A172 (cell line): ENCODE measurements at places on chromosomes 1 and 21. TPM values are rescaled to one million over a fixed set of nuclear protein-coding genes. Genes with fewer than 3 reads are reported as not detected.

The LINGO4 gene
- not detected in 2 replicates for total RNA-seq

The ENTREP3 gene
- 10.7 and 11.4 TPM in 2 replicates for total RNA-seq

GRCh38 chr1:17333081-17333480 is 25.1 kb downstream of the PADI4 start:
- DNase-seq: no peak

- DNase-seq: no peak
These were observed 15.5 kb downstream of the SSBP3 start for GRCh38 chr1:54390655-54391054.

DNA sequence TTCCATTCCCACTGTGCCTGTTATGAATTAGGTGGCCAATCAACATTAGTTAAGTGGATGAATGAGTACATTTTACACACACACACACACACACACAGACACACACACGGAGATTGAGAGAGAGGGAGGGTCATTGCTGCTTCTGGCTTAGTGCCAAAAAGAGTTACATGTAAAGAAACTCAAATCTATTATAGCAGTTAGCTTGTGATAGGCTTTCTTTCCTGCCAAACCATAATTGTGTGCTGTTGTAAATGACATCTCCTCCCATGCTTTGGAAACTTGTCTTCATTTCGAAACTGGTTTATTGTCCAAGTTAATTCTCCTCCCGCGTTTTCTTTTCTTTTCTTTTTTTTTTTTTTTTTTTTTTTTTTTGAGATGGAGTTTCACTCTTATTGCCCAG is 1.4 kb upstream of the MT1HL1 start:
- no peak for DNase-seq

DNA sequence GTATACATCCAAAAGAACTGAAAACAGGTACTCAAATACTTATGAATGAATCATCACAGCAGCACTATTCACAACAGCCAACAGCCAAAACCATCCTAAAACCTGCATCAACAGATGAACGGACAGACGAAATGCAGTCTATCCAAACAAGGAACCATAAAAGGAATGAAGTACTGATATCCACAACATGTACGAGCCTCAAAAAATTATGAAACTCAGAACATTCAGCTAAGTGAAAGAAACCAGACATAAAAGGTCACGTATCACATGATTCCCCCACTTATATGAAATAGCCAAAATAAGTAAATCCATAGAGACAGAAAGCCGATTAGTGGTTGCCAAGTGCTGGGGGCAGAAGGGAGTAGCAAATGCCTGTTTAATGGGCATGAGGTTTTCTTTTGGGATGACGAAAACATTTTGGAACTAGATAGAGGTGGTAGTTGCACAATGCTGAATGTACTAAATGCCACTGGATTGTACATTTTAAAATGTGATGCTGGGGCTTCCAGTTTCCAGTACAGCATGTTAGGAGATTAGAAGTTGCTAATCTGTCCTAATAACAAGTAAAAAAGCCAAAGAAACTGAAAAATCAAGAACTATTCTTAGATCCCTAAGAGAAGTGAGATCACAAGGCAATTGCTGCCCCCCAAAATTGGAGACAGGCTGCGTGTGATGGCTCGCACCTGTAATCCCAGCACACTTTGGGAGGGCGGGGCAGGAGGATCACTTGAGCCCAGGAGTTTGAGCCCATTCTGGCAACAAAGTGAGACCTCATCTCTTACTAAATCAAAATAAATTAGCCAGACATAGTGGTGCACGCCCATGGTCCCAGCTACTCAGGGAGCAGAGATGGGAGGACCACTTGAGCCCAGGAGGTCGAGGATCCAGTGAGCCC is 25.3 kb downstream of the CLSTN1 start:
- DNase-seq: no peak

DNA sequence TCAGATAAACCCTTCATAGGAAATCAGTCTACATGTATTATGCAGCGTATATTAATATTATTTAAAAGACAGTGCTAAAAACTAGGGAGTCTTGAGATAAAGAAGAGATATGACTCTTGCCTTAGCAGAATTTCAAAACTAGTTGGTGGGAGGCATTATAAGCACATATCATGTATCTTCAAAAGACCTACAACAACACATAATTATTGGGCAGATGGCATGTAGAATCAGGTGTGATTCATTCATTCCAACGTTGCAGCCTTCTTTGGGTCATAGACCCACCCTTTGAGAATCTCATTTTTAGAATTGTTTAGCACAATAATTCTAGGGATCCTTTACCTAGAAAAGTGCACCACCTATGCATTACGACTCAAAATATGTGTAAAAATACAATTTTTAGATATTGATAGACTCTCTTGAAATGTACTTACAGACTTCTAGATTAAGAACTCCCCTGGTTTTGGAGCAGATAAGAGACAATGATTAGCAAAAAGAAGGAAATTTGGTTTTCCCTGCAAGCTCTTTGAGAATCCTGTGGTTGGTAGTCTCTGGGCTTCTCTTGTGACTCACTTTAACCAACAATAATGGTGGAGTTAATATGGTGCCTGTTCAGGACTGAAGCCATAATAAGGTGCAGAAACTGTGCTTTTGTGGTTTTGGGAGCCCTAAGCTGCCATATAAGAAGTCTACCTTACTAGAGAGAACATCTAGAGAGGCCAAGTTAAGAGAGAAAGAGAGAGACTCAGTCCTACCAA is 85.3 kb upstream of the RGS4 start:
- DNase-seq: no peak

DNA sequence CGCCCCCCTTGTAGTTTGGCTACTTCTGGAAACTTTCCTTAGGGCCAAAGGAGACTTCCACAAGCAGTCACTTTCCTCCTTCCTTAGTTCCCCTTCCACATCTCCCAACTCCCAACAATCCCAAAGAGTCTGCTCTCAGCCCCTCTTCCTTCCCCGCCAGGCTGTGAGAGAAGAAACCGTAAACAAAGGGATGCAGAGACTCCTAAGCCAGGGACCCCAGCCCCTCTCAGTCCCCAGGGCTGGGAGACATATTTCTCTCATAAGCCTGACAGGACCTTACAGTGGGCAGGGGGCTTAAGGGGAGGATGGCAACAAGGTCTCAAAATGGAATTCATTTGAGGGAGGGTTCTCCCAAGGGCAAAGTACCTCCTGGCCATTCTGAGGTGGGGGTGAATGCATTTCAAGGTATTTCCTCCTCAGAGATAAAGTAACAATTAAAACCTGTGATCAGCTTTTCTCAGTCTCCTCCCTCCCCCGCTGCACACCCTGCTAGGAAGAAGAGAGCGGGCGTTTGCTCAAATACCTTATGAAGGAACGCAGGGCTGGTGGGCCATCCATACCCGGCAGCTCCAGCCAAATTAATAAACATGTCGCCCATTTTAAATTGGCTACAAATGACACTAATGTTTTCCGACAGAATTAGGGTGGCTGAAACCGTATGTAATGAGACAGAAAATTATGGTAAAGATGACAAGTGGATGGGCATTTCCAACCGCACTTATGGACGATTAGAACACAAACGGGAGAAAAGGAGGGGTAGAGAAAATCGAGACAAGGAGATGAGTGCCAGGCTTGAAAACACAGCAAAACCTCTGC is 4.0 kb downstream of the BARHL2 start:
- no peak for DNase-seq

DNA sequence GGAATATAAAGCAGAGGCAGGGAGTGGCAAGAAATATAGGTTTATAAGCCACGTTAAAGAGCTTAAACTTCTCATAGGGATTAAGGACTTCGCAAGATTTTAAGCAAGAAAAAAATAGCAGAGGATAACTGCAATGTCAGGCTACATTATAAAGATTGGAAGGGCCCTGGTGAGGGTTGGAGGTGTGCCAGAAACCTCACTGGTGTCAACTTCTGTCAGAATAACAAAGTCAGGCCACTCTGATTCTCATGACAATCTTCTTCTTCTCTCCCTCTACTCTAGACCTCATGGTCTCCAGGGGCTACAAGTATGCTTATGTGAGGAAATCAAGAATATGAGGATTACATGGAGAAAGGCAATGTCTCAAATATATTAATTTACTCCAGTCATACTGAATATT is 32.6 kb upstream of the FMO2 start:
- DNase-seq: no peak

DNA sequence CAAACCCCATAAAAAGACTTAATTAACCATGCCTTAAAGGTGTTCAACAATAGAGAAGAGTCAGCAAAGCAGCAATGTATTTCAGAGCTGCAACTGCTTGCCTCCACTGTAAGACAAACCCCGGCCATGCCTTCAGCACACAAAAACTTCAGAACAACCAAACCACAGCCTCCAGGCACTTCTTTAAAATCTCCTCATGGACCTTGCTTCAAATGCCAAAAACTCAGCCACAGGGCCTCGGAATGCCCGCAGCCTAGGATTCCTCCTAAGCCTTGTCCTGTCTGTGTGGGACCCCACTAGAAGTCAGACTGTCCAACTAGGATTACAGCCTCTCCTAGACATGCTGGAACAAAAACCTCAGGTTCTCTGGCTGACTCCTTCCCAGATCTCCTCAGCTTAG is 208.1 kb upstream of the DUSP10 start:
- no peak for DNase-seq

- DNase-seq: no peak
These were observed 57.4 kb downstream of the KCNK1 start for GRCh38 chr1:233671286-233671685.

DNA sequence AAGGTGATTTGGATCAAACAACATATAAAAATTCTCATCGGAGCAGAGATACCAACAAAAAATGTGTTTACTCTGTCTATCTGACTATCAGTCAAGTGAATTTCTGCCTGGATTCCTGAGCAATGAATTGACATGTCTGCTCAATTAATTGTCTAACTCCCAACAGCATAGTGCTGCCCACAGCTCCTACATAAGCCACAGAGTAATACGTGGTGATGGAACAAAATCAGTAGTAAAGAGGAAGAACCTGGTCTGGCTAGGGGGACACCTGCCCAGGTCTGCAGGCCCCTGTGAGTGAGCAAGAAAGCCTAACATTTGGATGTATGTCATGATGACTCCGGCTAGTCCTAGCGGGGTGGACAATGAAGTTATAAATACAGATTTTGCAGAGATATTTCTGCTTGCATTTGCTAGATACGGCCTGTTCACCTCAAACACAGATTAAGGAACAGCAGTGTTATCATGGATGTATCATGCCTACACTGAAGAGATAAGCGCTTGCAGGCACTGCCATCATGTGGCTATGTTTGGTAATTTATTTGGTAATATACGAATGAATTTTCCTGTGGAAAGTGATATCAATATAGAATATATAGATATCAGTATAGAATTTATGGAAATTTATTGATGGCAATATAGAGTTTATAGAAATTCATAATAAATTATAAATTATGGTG is 69.6 kb upstream of the LRRC8B start:
- peak; percentile 28 for DNase-seq

DNA sequence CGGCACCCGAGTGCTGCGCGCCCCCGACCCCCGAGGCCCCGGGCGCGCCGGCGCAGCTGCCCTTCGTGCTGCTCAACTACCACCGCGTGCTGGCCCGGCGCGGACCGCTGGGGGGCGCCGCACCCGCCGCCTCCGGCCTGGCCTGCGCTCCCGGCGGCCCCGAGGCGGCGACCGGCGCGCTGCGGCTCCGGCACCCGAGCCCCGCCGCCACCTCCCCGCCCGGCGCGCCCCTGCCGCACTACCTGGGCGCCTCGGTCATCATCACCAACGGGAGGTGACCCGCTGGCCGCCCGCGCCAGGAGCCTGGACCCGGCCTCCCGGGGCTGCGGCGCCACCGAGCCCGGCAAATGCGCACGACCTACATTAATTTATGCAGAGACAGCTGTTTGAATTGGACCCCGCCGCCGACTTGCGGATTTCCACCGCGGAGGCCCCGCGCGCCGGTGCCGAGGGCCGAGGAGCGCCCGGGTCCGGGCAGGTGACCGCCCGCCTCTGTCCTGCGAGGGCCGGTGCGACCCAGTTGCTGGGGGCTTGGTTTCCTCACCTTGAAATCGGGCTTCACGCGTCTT is 49.0 kb downstream of the SIM2 start:
- no peak for DNase-seq

GRCh38 chr1:183203094-183203493 is 17.0 kb downstream of the LAMC2 start:
- no peak for DNase-seq

DNA sequence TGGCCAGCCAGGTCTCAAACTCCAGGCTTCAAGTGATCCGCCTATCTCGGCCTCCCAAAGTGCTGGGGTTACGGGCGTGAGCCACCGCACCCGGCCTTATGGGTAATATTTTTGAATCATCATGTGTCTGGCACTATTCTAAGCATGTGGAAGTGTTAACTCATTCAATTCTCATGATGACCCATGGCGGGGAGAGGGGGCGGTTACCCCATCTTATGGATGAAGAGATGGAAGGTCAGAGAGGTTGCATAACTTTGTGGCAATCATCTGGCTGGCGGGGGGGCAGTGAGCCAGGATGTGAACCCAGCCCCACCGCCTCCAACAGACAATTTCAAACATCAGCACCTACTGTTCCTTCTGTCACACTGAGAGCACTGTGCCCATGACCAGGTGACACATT is 11.5 kb upstream of the TAS1R2 start:
- DNase-seq: no peak

GRCh38 chr1:45200435-45200834 is 6.0 kb downstream of the ZSWIM5 start:
- no peak for DNase-seq

- no peak for DNase-seq
These were observed 19.1 kb downstream of the LRRC38 start for GRCh38 chr1:13494712-13495111.

DNA sequence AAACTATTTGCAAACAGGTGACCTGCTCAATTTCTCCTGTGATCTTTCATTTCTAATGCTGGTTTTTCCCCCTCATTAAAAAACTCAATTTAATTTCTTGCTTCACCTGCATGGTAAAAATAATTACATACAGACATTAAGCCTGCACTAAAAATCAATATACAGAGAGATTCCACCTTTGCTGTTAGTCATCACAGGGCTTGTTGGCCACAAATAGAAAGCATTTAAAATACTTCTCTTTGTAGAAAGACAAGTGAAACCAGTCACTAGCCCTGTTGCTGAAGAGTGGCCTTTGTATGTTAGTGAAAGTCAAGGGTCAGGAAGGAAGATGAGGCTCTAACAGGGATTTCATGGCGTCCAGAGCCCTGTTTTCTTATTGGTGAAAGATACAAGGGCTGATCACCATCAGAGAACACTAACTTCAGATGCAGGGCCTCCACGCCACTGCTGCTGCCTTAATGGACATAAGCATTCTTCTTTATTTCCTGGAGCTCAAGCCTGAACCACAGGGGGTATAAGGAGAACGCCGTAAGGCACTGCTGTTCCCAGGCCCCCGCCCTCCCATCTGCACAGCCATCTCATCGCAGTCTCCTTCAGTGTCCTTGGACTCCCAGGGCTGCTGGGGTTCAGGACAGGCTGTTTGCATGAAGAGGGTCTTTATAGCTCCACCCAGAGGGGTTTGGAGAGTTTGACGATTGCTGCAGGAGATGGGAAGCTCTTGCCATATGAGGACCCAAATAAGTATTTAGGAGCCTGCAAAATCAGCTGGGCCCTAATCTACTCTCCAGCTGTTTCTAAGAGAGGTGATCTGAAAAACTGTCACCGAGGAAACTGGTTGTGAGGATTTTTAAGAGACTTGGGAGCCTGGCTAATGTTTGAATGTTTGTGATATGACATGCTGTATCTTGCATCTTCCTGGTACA is 117.3 kb upstream of the IRF2BP2 start:
- no peak for DNase-seq
